ENCODE measurements at places on chromosomes 7 and 10. TPM values are rescaled to one million over a fixed set of nuclear protein-coding genes. Genes with fewer than 3 reads are reported as not detected.

The PNLIPRP2 gene
- total RNA-seq: not detected

- H3K36me3 ChIP-seq: no peaks in the 10 kb centered on the region
- H3K27ac ChIP-seq: no peak overlapping the region
- DNase-seq: no peak
- no peaks in the 10 kb centered on the region for H3K27me3 ChIP-seq
- no peak overlapping the region for H3K4me3 ChIP-seq
Observed at GRCh38 chr7:157464111-157464970, 127.5 kb downstream of the DNAJB6 start.

DNA sequence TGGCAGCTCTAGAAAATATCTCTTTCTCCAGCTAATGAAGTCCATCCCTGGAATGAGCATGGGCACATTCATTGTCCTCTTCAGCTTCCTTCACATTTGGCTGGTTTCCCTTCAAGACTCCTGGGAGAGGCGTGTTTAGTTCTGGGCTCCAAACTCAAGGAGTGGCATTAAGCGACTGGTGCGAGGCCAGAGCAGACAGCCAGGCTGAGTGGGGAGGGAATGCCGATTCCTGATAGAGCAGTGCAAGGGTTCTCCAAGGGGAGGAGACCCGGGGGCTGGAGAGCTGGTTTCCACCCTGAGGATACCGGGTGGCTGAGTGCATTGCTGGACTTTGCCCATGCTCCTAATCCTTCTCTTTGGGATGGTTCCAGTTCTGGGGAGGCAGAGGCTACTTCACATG lies 372.1 kb downstream of the RPS24 start:
- DNase-seq: no peak
- no peak overlapping the region for H3K27ac ChIP-seq
- peaks cover 59% of the 10 kb centered on the region for H3K4me1 ChIP-seq
- H3K27me3 ChIP-seq: no peaks in the 10 kb centered on the region

The NSUN5 gene
- total RNA-seq: 15.8 TPM

The OR2A5 gene
- total RNA-seq: not detected

- peaks cover 8% of the 10 kb centered on the region for H3K27me3 ChIP-seq
- DNase-seq: no peak
- no peak within 1 kb of the TSS for H3K27ac ChIP-seq
- H3K4me1 ChIP-seq: no peaks in the 10 kb centered on the region
Observed at GRCh38 chr10:1737222-1738061, at the start of gene ADARB2. Gene ADARB2 (minus strand): TSS chr10:1737525.

DNA sequence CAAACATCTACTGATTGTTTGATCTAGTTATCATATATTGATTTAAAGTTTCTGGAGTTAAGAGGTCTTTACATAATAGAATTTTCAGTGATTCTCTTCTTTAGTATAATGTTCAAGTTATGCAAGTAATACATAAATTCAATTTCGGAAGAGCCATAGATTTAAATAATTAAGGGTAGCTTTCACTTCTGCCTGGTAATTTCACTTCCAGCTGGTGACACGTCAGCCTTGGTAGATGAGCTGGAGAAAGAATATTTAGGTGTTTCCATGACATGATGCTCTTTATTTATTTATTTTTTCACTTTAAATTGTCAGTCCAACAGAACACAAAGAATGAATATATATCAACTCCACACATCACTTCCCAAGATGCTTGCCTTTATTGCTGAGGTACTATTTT lies 5.2 kb upstream of the OTUD1 start:
- DNase-seq: no peak
- no peaks in the 10 kb centered on the region for H3K4me1 ChIP-seq
- H3K36me3 ChIP-seq: no peaks in the 10 kb centered on the region

- no peak for DNase-seq
- H3K27ac ChIP-seq: peak overlapping the region; percentile 77
- H3K4me1 ChIP-seq: peaks cover 29% of the 10 kb centered on the region
Observed at GRCh38 chr10:73585327-73585726, 5.8 kb downstream of the USP54 start.

DNA sequence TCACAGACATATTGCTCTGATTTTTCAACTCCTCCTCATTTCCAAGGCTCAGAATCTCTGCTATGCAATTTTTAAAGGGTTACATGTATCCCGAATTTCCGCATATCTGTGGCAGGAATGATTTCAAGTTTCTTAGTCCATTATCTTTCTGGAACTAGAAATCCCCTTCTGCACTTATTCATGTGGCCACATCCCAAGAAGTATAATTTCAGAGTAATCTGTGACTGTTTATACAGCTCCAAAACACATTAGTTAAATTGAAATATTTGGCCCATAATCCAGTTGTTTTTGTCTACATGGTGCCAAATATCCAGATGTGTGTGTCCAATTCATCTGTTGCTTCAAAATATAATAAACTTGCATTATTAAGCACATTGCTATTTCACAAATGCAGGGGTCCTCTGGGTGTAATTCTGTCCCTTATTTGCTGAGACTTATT lies 271.2 kb downstream of the ARHGAP12 start:
- no peaks in the 10 kb centered on the region for H3K36me3 ChIP-seq
- no peak overlapping the region for H3K4me3 ChIP-seq
- DNase-seq: no peak
- H3K27me3 ChIP-seq: no peaks in the 10 kb centered on the region
- peak overlapping the region; percentile 64 for H3K27ac ChIP-seq

DNA sequence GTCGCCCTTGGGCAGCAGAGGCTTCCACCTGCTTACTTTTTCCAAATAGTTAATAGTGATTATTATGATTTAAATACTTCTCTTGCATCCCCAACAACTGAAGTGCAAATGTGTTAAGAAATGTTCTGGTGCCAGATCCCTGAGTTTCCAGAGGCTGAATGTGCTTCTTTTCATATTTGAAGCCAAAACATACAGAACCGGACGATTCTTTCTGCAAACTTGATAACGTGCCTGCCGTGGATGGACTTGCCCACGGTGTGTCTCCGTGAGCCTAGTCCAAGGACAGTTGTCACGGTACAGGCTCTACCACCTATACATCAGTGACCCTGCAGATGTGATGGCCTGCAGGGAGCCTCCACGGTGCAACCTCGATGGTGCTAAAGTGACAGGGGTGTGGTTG lies 198.6 kb upstream of the LYZL2 start:
- no peak for DNase-seq
- H3K4me1 ChIP-seq: no peaks in the 10 kb centered on the region
- no peak overlapping the region for H3K27ac ChIP-seq
- H3K27me3 ChIP-seq: no peaks in the 10 kb centered on the region
- peak overlapping the region; percentile 8 for H3K4me3 ChIP-seq

DNA sequence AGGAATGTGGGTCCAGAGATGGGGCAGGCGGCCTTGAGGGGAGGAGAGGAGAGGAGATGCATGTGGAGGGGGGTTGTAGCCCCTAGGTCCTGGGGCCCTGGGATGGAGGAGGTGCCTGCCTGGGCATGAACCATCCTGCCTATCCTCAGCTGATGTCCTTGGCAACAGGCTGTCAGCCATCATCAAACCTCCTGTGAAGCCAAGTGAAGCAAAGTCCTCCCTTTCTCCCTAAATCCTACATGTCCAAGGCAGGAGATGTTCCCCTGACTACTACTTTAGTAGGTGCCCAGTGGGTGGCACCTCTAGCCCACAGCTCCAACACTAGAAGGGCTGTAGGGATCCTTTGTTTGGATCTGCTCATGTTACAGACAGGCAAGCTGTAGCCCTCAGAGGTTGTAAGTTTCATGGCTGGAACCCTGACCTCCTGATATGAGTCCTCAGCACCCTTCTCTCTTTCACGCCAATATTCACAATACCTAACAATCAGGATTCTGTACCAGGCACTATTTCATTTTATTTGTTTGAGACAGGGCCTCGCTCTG lies 66.6 kb upstream of the SYPL1 start:
- H3K4me3 ChIP-seq: no peak overlapping the region
- H3K36me3 ChIP-seq: no peaks in the 10 kb centered on the region
- peak overlapping the region; percentile 64 for H3K27ac ChIP-seq
- no peak for DNase-seq
- no peaks in the 10 kb centered on the region for H3K27me3 ChIP-seq

DNA sequence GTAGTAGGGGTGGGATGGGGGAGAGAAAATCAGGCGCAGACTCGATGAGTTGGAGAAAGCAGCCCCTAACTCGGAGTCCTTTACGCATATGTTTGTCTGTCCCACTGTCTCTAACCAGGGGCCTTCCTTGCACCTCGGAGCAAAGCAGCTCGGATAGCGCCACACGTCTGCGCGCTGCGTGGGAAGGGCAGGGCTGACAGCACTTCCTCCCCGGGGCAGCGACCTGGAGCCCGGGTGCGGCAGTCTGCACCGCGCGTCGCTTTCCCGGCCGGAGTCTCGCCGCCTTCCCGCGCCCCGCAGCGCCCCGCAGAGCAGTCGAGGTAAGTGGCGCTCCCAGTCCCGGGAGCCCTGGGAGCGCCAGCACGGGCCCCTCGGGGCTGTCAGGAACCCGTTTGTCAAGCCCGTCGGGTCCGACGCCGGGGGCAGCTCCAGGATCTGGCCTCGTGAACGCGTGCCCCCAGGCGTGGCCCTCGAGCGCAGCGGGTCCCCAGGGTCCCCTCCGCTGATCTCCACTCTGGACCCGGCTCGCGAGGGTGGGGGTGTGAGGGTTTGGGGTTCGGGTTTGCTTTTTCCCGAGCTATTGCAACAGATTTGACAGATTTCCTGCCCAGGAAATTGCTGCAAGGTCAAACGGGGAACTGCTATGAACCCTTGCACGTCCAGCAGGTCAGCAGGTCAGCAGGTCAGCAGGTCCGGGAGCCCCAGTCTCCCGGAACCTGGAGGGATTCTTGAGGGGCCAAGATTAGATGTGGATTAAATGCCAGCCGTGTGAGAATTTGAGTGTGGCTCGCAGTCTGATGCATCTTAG lies 597 bp downstream of the APBB1IP start:
- peaks cover 6% of the 10 kb centered on the region for H3K4me1 ChIP-seq
- H3K36me3 ChIP-seq: no peaks in the 10 kb centered on the region
- peak overlapping the region; percentile 53 for H3K27ac ChIP-seq
- peak overlapping the region; percentile 42 for H3K4me3 ChIP-seq

DNA sequence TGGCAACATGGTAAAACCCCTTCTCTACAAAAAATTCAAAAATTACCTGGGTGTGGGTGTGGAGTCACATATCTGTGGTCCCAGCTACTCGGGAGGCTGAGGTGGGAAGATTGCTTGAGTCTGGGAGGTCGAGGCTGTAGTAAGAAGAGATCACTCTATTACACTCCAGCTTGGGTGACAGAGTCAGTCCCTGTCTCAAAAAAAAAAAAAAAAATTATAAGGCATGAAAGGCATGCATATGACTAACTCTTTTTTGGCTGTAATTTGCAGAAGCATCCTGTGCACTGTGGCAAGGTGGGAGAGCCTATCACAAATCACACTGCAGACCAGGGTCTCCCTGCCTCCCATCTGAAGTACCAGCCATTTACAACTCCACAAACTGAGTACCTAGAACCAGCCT lies 14.1 kb upstream of the MYPN start:
- no peak overlapping the region for H3K27ac ChIP-seq
- H3K36me3 ChIP-seq: no peaks in the 10 kb centered on the region
- no peaks in the 10 kb centered on the region for H3K27me3 ChIP-seq
- DNase-seq: no peak

The GIMAP6 gene
- total RNA-seq: 21.5 TPM

The PROSER2 gene
- 1.3 TPM for total RNA-seq
